Occipital lobe (tissue), 3 donors: ENCODE measurements at places on chromosomes 3 and 15.

GRCh38 chr3:77365152-77365551, 325.3 kb downstream of the ROBO2 start:
- no peak for DNase-seq

- no peak for DNase-seq
These were observed 17.8 kb upstream of the MUC13 start for GRCh38 chr3:124952282-124952855.

DNA sequence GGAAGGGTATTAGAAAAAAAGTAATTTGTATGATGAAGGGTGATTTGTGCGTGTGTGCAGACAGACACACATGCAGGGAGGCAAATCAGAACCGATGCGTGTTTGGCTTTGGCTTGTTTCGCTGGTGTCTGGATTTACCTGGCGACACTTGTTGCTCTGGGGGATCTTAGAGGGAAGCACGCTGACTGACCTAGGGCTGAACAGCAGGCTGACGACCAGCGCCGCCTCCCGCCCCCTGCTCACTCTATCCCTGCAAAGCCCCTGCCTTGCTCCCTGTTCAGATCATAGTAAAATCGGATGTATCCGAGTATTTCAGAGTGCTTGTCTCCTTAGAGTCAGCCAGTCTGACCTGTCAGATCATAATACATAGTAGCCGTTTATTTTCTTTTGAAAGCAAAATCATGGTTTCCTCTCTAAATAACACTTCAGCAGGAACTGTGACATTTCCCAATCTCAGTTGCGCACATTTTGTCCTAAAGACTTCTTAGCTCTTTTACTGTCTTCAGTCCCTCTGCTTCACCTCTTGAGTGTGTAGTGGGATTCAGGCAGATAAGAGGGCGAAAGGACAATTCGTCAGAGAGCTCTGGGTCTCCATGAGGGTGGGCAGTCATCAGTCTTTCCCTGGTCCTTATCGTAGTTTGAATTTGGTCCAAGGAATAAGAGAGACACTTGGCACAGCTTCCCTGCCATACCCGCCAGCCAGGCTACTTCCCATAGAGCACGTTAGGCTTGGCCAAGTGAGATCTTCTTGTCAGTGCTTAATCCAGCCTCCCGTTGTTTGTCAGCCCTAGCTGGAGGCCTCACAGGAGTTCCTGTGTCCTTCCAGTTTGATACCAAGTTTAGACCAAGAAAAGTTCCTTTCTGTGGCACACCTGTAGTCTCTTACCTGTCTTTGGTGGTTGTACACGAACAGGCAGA, 97.4 kb downstream of the PGPEP1L start:
- DNase-seq, result no peak

- no peak for DNase-seq
These were observed 18.6 kb downstream of the TMEM158 start for GRCh38 chr3:45207446-45207845.

GRCh38 chr15:56042982-56043980, 49.9 kb upstream of the NEDD4 start:
- no peak for DNase-seq

DNA sequence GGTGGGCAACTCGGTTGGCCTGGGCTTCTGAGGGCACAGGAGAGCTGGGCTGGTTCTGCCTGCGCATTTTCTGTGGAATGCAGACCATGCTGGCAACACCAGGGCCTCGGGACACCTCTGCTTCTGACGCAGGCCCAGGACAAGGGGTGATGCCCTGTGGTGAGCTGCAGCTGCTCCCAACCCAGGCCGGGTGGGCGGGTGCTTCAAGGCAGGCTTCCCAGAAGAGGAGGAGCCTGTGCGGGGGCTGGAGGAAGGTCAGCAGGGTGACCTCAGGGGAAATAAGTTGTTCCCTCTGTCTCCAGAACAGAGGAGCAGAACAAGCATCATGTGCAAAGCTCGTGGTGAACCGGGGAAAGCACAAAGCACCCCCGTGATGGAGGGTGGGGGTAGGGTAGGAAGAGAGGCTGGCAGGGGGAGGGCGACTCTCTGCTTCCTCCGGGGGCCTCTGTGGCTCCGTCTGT, 11.0 kb upstream of the PLXNA1 start:
- no peak for DNase-seq

- DNase-seq, result no peak
These were observed 524.4 kb downstream of the NSUN3 start for GRCh38 chr3:94587291-94587690.

- DNase-seq, result no peak
These were observed 133.4 kb downstream of the SSR3 start for GRCh38 chr3:156421534-156421933.

GRCh38 chr3:40992023-40992422, 207.3 kb upstream of the CTNNB1 start:
- no peak for DNase-seq

DNA sequence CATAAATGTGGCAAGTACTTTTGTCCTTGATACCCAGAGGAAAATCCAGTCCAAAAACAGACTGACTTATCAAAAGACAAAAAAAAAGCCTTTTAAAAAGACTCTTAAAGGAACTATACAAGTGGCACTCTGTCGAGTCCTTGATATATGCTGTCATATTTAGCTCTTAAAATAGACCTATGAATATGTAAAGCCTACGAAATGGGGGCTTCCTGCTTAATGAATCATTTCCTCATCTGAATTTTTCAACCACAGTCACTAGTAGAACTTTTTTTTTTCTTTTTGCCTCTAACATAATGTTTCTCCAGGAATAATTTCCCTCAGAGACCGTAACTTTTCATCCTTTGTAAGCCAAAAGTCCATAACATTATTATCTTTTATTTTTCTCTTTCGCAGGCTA, 95.8 kb downstream of the P3H2 start:
- no peak for DNase-seq

DNA sequence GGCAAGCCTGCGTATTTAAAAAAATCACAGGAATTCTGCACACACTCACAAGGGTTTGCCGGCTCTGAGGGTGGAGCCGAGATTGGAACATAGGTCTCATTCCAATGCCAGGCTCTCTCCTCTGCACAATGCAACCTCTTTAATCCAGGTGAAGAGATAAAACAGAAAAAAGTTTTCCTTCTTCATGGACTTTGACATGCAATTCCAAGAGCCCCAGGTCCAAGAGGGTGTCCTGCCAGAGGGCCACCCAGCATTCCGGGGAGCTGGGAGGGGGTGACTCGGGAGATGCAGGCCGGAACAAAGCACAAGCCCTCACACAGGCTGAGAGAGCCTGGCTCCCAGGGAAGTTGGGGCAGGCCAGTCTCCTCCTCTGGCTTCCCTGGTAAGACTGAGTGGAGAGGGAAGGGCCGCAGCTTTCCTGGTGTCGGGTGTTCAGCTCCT, 6.7 kb upstream of the SLC12A8 start:
- no peak for DNase-seq

- DNase-seq, result no peak
These were observed 13.6 kb downstream of the SCN11A start for GRCh38 chr3:39038165-39038564.

DNA sequence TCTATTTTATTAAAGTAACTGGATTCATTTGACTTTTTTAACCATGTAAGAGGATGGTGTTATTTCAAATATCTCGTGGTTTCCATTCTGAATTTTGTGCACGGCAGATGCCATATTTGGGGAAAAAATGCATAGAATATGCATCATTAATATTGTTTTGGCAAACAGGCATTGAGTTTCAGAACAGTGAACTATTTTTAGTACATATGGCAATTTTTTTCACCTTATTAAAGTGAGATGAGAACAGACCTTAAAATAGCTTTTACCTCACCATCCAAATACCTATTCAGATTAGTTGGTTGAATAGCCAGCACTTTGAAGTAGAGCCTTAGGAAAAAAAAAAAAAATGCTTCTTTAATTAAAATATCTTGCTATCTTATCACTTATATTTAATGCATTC, 117.3 kb upstream of the FLNB start:
- no peak for DNase-seq

DNA sequence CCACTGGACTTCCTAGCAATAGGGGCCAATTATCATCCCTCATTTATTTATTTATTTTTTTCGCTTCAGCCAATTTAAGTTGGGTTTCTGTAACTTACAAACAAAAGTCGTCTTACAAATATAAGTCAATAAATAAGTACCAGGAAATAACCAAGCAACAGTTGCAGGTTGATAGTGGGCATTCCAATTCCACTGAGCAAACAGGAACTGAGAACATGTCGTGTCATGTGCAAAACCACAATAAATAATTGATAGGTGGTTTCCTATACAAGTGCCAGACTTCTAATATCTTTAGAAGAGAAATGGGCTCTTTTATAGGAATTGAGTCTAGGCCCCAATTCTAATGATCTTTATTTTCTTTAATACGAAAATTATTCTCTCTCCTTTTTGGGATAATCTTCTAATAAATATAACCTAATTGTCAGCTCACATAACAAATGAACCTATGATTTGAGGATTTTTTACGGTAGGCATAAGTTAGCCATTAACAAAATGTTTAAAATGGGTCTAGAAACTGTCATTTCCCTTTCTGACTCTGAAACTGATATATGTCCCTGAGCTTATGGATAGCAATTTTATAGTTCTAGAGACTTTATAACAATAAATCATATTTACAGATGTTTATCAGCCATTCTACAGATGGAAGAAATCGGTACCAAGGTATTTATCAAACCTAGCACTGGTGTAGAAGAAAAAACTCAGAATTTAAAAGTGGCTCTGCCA, 571.8 kb downstream of the FOXP1 start:
- no peak for DNase-seq

GRCh38 chr3:105315144-105315543, 51.6 kb upstream of the ALCAM start:
- no peak for DNase-seq

DNA sequence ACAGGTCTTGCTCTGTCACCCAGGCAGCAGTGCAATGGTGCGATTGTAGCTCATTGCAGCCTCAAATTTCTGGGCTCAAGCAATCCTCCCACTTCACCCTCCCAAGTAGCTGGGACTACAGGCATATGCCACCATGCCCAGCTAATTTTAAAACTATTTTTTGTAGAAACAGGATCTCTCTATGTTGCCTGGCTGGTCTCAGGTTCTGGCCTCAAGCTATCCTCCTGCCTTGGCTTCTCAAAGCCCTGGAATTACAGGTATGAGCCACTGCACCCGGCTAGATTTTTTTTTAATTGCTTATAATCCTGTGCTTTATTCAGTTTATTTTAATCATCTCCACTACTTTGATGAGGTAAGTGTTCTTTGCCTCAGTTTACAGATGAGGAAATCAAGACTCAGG, 156.5 kb downstream of the CHDH start:
- no peak for DNase-seq

DNA sequence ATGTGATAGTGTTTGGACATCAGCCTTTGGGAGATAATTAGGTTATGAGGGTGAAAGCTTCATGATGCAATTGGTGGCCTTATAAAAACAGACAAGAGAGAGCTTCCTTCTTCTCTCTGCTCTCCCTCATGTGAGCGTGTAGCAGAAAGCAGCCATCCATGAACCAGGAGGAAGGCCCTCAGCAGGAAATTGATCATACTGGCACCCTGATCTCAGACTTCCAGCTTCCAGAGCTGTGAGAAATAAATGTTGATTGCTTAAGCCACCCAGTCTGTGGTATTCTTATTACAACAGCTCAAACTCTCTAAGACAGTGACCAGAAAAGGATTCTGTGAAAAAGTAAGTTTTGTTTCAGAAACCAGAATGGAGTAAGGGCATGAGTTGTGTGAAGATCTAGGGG, 13.3 kb downstream of the STAC start:
- no peak for DNase-seq

DNA sequence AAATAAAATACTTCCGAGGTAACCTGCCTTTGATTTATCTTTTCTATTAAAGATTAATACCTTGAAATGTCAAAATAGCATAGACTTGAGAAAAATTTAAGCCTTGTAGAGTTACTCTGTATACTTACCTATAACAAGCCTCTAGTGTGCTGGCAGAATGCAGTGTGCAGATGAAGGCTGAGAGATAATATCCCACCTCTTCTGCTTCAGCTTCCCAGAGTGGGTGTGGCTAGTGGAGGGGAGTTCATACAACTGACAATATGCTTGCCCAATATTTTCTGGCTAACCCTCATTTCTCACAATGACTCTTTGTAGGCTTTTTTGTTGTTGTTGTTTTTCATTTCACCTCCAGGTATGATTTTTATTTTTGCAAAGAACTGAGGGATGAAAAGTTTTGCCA, 15.7 kb upstream of the ZBTB20 start:
- no peak for DNase-seq

GRCh38 chr15:67091980-67092677, 26.7 kb downstream of the SMAD3 start:
- no peak for DNase-seq

DNA sequence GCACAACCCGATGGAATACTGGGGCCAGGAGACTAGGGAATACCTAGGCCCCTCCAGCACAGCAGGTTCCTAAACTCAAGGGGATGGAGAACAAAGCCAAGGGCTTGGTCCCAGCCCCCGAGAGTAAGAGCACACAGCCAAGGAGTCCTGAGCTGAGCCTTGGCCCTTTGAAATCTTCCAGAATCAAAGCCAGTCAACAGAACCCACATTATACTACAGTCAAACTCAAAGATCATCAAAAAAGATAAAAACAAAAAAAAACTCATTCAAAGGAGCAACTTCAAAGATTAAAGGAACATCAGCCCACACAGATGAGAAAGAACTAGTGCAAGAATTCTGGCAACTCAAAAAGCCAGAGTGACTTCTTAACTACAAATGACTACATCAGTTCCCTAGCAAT, 217.0 kb downstream of the ISL2 start:
- no peak for DNase-seq

- DNase-seq, result no peak
These were observed 194.3 kb downstream of the CBLB start for GRCh38 chr3:105674437-105675065.

GRCh38 chr3:53161820-53162671, 1.0 kb downstream of the PRKCD start:
- DNase-seq, result no peak

DNA sequence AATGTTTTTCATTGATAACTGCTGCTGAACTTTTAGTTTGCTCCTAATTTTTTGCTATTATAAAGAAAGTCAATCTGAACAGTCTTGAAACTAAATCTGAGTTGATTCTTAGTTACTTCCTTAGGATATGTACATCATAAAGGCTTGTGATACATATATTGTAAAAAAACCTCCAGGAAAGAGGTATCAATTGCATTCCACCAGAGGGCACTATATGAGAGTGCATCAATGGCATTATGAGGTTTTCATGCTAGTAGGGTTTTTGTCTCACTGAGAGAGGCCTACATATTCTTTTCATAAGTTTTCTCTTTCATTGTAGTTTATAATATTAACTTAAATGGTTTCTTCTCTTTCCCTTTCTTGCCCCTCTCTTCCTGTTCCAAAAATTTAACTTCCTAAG, 46.9 kb downstream of the PIK3R4 start:
- DNase-seq, result no peak

DNA sequence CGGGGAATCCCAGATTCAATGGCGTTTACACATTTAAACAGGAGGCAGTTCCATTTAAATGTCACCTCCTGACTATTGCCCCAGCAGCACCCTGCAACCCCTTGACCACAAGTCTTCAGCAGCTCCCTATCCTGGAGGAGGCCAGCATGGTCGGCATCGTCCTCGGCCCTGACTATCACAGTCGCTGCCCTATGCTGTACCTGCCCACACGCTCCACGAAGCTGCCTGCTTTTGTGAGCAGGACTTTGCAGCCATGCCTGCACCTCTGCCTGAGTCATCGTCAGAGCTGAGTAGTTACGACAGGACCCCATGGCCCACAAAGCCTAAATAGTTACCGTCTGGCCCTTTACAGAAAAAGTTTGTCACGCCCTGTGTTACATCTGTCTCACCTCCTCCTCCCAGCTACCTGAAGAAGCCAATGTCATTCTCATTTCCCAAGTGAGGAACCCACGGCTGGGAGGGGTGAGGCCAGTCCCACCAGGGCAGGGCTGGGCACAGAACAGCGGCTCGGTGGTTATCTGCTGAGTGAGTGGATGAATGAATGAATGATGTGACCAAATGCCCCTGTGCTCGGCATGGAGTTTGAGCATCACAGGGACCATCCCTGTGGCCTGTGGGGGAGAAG, 47.8 kb upstream of the IQSEC1 start:
- DNase-seq, result no peak
